Activated CD4-positive, alpha-beta T cell treated with anti-CD3 and anti-CD28 coated beads, Interleukin-2, amount 50 U/mL, for 48 hours (primary cell): ENCODE measurements at places on chromosomes 13 and 19.

- DNase-seq, result no peak
Observed at GRCh38 chr13:26759907-26760831, at the start of gene GPR12. Gene GPR12 (minus strand): TSS chr13:26760786. CDS start chr13:26759827, 959 bp downstream.

GRCh38 chr19:372306-372890 is 27.8 kb upstream of the MIER2 start:
- DNase-seq, result no peak

GRCh38 chr13:83453723-83454122 is 428.6 kb downstream of the SLITRK1 start:
- DNase-seq, result no peak

- peak; percentile 79 for DNase-seq
Observed at GRCh38 chr19:49157445-49158224, at the start of gene TRPM4. Gene TRPM4 (plus strand): TSS chr19:49157792. CDS start chr19:49157867, 75 bp downstream.

- no peak for DNase-seq
Observed at GRCh38 chr13:32737679-32738078, 151.4 kb downstream of the PDS5B start.

DNA sequence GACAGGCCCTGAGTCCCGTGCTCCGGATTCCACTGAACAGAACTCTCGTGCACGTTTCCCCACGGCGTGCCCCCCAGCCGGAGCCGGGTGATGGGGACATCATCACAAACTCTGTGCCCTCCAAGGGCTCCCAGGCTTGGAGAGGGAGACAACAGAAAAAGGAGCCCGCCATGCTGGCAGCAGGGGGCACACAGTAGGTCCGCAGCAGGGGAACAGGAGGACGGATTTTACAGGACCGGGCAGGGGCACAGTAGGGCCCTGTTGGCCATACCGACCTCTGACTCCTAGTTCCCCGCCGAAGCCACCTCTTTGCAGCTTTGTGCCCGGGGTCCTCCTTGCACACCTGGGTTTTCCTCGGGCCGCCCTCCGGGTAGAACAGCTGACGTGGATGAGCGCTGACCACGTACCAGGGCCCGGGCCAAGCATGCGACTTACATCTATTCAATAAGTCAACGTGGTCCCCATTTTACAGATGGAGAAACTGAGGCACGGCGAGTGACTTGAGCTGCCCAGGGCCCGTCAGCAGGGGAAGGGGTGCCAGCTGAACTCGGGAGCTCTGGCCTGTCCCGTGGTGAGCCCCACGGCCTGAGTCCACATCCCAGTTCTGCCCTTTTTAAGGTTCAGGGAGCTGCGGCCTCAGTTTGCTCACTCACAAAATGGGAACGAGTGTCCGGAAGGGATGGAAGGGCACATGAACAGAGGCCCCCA is 10.2 kb upstream of the ONECUT3 start:
- no peak for DNase-seq
